ENCODE measurements at places on chromosomes 16 and 17.

DNA sequence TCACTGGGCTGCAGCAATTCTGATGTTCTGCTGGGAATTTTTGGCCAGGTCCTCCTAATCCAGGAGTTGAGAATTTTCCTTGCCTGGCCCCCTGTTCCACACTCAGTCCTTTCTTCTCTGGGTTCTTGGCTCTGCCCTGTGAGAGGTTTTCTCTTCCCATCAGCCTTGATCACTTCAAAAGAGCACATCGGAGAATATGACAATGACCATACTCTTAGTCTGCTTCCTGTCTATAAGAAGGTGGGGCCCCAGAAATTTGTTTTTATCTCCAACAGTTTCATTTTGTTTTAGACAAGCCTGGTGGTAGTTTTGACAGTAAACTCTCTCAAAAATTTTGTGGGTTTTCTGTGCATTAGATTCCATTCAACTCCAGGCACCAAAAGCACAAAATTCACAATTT is 70.7 kb downstream of the C17orf67 start:
- no peak for DNase-seq

DNA sequence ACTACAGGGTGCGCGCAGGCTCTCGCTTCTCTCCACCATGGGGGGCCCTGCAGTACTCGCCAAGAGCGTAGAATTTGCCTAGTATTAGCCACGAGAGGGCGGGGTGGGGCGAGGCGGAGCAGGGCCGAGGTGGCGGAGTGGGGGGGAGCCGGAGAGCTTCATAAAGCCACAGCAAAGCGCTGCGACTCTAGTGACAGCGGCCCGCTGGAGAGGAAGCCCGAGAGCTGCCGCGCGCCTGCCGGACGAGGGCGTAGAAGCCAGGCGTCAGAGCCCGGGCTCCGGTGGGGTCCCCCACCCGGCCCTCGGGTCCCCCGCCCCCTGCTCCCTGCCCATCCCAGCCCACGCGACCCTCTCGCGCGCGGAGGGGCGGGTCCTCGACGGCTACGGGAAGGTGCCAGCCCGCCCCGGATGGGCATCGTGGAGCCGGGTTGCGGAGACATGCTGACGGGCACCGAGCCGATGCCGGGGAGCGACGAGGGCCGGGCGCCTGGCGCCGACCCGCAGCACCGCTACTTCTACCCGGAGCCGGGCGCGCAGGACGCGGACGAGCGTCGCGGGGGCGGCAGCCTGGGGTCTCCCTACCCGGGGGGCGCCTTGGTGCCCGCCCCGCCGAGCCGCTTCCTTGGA is at the start of gene TBX21:
TSS of gene TBX21 (plus strand) at position 190 of the 627 bp plus-strand sequence. CDS start at position 409, 219 bp downstream.
- no peak for DNase-seq

DNA sequence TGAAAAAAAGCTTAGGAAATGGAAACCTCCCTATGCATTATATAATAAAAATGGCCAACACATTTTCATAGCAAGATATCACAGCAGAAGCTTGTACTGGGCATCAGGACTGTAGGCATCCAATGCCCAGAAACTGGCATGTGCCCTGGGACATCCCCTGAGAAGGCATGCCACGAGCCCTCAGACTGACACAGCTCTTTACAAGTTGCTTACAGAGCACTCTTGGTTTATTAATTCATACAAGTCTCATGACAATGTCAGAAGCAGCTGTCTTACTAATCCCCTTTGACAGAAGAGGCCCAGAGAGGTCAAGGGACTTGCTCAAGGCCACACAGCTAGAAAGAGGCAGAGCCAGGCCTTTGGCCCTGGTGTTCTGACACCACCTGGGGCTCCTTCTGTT is 5.6 kb upstream of the CCL2 start:
- no peak for DNase-seq

DNA sequence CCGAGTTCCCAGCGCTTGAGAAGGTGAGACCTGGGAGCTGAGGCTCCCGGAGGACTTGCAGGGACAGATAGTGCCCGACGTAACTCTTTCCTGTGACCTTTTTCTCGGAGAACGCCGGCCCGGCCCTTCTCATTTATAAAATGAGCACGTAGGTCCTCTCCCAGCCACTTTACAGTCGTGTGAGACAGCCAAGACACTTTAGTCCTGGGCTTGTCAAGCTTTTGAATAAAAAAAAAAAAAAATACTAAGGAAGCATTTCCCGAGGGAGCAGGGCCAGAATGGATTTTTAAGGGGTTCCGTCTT is 241 bp downstream of the DRC3 start:
- DNase-seq, result no peak

DNA sequence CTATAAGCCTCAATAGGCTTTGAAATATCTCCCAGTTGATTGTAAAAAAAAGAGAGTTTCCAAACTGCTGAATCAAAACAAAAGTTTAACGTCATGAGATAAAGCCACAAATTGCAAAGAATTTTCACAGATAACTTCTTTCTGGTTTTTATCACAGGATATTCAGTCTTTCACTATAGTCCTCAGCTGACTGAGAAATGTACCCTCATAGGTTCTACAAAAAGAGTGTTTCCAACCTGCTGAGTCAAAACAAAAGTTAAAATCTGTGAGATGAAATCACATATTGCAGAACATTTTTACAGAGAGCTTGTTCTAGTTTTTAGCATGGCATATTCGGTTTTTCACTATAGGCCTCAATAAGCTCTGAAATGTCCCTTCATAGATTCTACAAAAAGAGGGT is 559.2 kb downstream of the KCNJ18 start:
- no peak for DNase-seq

DNA sequence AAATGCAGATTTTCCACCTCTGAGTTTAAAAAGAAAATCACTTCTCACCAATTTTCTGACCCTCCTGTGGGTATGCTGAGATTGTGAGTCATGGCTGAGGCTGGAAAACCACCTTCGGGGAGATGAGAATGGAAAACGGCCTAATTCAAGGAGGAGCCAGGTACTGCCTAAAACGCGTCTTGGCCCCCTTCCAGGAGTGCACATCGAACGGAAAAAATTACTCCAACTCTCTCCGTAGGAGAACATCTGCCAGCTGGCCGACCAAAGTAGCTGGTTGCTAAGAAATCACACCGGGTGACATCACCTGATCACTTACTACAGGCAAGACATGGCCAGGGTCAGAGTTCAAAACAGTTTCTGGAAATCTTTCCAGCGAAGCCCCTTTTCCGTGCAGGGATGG is 107.6 kb downstream of the ZNF423 start:
- no peak for DNase-seq

GRCh38 chr17:9677896-9678295 is 32.6 kb downstream of the USP43 start:
- DNase-seq, result no peak

DNA sequence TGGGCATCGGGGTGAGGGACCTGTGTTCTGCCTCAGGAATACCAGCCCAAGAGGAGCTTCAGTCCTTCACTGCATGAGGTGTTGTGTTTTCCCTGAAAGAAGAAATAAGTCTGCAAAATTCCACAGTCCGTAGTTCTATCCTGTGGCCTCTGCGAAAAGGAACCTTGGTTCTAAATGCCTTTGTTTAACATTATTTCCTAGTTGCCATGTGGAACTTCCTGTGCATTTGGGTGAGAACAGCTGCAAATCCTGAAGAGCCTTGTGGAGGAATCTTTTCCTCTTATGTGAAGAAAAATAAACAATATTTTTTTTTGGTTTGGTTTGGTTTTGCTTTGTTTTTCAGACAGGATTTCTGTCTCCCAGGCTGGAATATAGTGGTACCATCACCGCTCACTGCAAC is 9.8 kb downstream of the PSKH1 start:
- DNase-seq, result no peak

DNA sequence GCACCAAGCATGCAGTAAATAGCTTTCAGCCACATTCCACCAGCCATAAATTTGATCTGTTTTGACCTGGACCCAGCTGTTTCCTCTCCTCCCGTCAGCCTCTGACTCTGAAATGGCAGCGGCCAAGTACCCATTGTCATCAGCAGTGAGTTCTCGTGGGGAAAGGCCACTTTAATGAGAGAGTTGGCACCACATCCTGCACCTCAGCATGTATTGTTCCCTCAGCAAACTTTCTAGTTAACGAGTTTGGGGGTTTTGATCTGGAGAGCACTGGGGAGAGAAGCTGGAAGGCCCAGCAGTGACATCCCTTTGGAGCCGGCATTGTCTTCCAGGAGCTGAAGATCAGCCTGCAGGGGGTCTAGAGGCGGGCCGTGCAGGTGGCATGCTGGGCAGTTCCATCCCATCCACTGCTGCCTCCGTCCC is 84.9 kb downstream of the RPA1 start:
- no peak for DNase-seq

GRCh38 chr16:66070140-66070917 is 296.2 kb upstream of the CDH5 start:
- no peak for DNase-seq

DNA sequence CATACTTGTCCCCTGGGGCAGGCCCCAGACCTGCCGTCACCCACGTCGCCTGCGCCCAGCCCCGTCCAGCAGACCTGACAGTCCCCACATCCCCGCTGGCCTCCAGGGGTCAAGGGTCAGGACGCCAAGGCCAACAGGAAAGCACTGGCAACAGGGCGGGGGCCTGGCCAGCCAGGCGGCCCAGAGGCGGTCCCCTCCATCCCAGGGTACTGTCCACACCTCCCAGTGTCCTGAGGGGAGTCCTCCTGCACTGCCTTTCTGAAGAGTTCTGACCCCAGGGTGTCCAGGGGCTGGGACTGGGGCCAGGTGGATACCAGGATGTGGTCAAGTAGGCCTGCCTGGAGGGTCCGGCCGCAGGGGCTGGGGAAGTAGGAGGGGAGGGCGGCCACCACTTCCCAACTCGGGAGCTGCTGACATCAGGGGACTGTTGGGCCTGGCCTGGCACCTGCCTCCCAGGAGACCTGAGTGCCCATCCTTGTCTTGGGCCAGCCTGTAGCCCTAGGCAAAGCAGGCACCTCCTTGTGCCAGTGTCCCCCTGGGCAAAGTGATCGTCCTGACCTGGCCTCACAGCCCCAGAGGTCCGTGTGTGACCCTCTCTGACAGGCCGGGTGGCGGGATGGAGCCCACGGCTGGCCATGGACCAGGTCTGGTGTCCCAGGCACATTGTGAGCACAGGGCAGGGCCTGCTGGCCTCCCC is 6.7 kb upstream of the AXIN1 start:
- no peak for DNase-seq

GRCh38 chr16:29821643-29822115 is 1.4 kb downstream of the MVP start:
- DNase-seq, result no peak

- no peak for DNase-seq
Observed at GRCh38 chr16:74107795-74108610, 188.6 kb upstream of the PSMD7 start.

GRCh38 chr16:64870859-64871258 is 251.0 kb downstream of the CDH11 start:
- no peak for DNase-seq

DNA sequence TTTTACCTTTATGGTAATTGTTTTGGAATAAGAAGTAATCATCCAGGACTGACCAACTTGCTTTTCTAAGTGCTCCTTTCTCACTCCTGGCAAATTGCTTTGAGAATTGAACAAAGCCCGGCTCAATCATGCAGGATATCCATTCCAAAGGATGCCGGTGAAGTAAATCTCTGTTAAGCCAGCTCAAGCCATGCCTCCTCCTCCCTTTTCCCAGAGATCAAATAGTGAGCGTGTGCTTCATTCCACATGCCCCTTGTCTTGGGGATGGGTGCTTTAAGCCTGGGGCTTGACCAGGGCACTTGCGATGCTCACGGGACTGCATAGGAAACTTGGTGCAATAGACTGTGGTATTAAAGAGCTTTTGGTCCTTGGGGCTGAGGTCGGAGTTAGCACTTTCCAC is 90.7 kb downstream of the UTP18 start:
- no peak for DNase-seq

- DNase-seq, result no peak
Observed at GRCh38 chr16:60414613-60415012, 1621.6 kb downstream of the CDH8 start.

DNA sequence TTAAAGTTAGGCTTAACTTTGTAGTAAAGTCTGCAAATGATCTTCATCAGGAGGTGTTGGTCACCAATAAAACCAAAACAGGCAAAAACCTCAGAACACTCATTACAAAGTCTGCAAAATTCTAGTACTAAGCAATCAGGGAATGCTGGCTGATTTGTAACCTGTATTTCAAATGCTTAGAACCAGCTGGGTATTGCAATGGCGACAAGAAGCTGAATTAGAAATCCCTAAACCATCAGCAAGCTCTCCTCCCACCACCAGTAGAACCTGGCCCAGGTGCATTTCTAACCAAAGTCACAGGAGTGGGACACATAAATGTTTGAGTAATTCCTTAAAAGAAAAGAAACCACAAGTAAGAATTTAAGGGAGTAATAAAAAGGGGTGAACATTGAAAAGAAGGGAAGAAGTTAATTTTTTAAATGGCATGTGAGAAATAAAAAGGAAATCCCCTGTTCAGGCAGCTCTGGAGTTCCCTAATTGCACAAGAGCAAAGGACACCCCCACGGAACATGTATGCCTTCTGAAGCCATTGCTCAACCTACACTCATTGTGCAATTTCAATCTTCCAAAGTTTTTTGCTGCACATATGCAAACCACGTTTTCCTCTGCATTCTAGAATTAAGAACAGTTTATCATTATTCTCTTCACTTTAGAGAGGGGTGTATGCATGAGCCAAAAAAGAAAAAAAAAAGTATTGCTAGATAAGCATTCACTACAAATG is 102.9 kb downstream of the HIC1 start:
- peak; percentile 73 for DNase-seq

- no peak for DNase-seq
Observed at GRCh38 chr17:74223901-74224300, 10.5 kb downstream of the TTYH2 start.

GRCh38 chr17:3724378-3725077 is 825 bp downstream of the HASPIN start:
- DNase-seq, result no peak

- DNase-seq, result no peak
Observed at GRCh38 chr16:11611871-11612664, 25.3 kb upstream of the LITAF start.

DNA sequence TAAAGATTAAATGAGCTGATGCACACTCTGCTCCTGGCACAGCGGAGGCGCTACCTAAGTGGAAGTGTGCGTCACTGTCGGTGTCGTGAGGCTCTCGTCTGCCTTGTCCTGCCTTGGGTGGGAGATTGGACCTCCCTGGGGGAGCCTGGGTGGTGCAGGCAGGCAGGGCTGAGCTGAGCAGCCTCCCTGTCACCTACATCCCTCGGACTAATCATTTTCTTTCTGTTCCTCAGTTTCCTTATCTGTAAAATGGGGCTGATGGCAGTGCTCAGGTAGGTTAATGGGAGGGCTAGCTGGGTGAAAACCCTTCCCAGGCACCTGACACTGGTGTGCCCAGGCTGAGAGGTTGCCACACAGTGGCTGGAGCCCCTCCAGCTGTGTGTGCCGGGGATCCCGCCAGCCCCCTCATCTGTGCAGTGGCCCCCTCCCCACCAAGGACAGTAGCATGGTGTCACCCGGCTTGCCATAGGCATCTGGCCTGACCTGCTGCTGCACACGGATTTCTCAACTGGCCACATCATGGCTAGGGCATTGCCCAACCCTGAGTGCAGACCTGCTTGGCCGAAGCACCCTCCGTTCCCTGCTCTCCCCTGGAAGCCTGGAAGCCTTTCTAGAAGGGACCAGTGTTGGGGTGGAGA is 4.3 kb downstream of the ADCY7 start:
- DNase-seq, result no peak

GRCh38 chr16:2371421-2371820 is 30.9 kb upstream of the ABCA3 start:
- peak; percentile 26 for DNase-seq

- no peak for DNase-seq
Observed at GRCh38 chr17:14196377-14196997, 40.2 kb downstream of the CDRT15 start.

GRCh38 chr16:57735755-57736418 is at the start of gene KATNB1:
Gene KATNB1, plus strand, starts transcription at chr16:57735770. Its CDS starts 1,474 bp downstream, at chr16:57737244.
- DNase-seq, result no peak

All from SK-N-MC (cell line).